ENCODE measurements at places on chromosomes 4 and X.

GRCh38 chr4:20662851-20663250, 37.4 kb upstream of the PACRGL start:
- no peak for DNase-seq

GRCh38 chr4:94954251-94954650, 196.5 kb downstream of the BMPR1B start:
- no peak for DNase-seq

DNA sequence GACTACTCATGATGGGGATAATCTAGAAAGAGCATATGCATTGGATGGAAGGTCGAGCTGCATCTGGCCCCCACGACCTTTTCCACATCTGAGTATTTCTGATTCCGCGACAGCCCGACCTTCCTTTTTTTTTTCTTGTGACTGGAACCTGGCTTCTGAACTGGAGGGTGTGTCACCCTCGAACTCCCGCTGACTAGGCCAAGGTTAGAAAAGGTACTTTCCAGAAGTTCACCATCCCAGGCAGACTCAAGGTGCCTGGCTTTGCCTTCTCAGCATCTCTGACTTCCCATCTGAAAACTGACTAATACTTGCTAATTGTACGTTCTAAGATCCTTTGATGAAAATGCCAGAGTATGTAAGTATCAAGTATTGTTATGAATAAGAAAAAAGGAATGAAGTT, 49.3 kb upstream of the CD40LG start:
- DNase-seq: no peak

DNA sequence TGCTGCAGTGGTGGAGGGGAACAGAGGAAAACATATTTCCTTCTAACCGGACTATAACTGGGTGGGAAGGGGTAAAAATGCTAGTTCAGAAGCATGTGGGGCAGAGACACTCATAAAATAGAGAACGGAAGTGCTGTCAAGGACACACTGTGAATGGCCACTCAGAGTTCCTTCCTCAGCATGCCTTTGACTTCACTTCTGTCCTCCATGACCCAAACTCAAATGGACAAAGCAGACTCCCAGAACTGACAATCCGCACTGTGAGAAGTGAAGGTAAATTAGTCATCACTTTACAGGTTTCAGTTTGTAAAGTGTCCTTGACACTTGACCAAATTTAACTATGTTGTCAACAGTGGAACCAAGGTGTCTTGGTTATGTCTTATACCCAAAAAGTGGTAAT, 30.2 kb upstream of the ELF2 start:
- DNase-seq: no peak

DNA sequence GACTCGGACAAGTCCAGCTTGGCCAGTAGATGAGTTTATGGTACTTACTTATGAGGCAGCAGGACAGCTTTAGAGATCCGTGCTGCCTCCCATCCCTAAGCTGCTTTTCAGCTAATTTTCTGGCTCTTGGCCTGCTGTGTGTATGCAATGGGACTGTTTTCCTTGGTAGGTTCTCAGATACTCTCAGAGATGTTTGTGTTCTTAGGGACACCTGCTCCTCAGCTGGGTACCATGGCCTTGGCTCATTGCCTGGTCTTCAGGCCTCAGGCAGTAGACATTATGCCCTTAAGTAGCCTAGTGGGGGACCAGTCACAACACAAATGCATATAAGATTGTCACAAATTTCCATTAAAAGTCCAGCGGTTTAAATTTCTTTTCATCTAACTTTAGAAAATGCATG, 688.0 kb downstream of the PCDH7 start:
- no peak for DNase-seq

DNA sequence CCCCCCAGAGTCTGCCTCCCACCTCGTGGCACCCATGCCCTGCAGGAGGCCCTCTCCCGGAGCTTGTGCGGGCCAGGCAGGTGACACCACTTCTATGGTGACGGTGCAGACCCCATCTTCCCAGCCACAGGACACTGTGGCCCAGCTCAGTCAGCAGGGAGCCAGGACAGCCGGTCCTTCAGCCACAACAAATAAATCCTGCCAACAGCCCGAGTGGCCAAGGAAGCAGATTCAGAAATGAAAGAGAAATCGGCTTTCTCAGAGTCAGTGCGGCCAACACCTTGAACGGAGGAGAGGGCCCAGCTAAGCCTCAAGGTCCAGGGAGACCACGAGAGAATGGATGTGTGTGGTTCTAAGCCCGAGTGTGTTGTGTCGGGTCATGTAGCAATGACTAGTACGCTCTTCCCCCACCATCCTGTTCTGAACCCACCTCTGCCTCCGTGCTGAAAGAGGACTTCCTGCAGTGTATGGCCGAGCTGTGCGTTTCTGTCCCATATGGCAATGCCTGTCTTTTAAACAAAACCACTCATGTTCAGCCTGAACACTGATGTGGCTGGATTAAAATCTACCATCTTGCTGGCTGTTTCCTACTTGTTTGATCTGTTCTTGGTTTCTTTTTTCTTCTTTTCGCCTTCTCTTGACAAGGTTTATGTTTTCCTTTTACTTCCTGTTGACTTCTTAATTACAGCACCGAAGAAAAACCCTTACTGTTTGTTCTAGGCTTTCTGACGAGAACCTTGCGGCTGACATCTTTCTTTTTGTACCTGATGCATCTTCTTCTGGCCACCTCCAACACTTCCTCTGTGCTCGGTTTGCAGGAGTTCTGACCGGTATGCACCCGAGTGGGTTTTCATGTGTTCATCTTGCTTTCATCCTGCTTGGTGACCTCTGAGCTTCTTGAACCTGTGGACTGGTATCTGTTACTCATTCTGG, 53.1 kb downstream of the GAK start:
- no peak for DNase-seq

- DNase-seq: no peak
Measured at GRCh38 chr4:112448306-112449132, 67.5 kb downstream of the NEUROG2 start.

Measured in DMS79 treated with DMSO at 0.1 percent for 48 hours (cell line).